ENCODE measurements at places on chromosomes 4 and X.

GRCh38 chr4:41346306-41347061 lies 89.8 kb downstream of the UCHL1 start:
- DNase-seq, result no peak

DNA sequence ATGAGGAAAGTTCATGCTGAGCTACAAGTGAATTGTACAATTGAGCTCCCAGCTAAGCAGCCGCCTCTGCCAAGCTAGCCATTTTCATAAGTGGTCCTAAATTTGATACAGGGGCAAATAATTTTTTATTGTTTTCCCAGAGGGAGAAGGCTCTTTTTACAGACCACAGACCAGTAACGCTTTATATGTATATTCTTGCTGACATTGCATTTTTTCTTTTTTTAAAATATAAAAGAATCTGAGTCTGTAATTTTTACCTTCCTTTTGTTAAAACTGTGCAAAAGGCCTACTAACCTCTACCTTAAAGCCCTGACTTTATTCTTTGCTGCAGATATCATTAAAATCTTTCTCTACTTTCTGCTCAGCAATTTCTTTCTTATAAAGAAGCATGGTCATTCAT lies 501.2 kb upstream of the INTU start:
- no peak for DNase-seq

DNA sequence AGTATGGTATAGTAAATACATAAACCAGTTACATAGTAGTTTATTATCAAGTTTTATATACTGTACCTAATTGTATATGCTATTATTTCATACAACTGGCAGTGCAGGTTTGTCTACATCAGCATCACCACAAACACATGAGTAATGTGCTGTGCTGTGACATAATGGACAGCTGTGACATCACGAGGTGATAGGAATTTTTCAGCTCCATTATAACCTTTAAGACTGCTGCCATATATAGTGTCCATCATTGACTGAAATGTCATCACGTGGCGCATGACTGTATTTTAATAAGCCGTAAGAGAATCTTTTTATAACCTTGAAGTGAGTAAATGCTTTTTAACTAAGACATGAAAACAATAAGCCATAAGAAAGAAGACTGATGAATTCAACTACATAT lies 44.8 kb upstream of the ANK2 start:
- no peak for DNase-seq

DNA sequence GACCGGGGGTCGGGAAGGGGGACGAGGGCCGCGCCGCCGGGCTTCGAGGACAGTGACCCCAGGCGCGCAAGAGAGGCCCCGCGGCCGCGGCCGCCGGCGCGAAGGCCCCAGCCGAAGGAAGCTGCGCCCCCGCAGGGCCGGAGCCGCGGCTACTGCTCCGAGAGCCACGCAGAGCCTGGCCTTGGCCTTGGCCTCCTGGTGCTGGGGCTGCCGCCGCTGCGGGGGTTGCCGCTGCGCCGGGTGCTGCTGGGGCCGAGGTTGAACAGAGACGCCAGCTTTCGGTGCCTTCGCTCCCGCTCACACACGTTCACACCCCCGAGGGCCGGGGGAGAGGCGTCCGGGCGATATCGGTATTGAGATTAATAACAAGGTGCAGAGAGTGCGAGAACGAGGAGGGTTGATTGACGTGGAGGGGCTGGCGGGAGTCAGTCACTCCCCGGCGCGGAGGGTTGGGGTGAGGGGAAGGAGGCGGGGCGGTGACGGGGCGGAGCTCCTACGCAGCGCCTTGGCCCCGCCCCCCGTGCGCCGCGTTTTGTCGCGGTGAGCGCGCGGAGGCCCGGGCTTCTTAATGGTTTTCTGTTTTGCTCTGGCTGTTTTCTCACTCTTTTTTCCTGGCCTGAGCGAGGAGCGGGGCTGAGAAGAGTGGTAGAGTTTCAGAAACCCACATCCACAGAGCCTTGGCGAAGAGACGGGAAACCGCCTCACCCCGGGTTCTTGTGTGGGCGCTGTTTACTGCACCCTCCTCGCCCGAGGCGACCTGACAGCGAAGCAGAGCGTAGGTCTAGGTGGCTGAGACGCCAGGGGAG lies 878 bp upstream of the CNOT6L start:
- peak; percentile 50 for DNase-seq

DNA sequence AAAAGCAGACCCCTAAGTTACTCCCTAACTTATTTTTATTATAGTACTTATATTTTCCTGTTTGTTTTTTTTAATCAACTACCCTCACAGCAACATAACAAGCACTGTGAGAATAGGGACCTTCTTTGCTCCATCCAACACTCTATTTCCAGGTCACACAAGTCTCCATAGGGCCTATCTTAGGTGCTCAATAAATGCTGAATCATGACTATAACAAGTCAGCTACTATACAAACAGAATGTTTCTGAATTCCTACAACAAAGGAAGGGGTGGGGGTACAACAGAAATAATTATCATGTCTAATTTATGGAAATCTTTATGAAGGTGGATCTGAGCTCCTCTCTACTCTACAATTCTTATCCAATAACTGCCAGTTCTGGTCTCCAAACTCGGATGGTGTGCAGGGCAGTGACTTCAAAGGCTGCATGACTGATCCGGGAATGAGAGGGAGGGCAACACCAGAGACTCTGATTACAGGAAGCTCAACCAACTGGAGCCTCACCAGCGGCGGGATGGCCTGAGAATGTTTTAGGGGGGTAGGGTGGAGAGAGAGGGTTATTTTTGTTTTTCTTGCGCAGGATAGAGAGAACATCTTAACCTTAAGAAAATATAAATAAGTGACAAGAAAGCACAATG lies 71.1 kb downstream of the HADH start:
- DNase-seq, result no peak

DNA sequence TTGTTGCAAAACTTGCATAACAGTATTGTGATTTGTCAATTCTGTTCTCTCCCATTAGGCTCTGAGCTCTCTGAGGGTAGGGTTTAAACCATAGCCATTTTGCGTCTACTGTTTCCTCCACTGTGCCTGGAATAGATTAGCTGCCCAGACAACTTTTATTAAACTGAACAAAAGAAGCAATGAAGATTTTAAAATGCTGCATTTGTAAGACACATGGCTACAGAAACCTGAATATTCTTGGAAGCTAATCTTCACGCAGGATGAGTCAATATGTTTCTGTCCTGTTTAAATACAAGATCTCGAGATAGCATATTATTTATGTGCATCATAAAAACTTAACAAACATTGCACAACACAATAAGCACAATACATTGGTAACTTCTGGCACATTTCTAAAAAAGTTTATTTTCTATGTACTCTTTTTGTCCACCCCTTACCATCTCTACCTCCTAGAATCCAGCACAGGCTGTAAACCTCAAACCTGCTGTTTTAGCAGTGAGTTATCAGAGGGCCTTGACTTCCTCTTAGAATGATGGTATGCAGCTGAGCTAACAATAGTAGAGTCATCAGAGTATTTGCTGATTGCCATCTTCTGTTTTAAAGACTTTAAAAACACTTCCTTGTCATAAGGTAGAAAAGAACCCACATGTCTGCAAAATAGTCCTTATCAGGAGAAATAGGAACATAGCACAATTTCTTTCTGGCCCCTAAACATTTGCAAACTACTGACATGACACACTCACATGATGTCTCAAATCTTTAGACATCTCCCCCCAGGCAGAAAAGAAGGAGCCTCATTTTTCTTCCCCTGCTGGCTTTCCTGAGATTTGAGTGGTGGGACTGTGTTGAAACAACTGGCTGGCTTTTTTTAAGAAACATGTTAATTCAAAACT lies 10.6 kb upstream of the CCNG2 start:
- DNase-seq, result no peak

DNA sequence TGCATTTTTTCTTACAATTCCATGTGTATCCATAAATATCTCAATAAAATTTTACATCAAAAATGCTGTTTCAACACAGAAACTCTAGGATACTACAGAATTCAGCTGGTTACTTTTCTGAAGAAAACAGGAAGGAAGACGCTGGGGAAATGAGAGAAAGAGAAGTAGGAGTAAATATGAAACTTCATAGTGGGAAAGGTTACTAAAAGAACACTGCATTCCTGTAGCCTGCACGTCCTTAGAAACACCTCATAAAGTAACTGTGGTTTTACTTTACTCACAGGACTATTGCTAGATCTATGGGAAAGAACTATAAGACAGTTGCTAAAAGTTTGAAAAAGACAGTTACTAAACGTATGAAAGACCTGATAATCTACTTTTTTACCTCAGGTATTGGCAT lies 23.1 kb downstream of the ATP11C start:
- no peak for DNase-seq

DNA sequence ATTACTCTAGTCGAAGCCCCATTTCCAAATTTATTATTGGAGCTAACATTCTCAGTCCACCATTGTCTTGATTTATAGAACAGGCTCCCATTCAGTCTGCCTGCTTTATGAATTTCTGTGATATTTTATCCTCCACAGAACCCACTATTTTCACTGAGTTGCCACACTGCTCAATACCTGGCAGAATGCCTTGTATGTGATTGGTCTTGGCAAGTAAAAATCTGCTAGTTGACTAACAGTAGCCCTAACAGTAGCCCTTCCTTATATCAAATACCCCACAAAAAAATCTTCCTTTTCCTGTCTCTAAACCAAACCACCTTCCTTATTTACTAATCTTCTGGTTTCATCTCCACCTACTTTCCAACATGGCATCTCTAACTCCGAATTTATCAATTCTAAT lies 82.6 kb downstream of the CHM start:
- DNase-seq, result no peak

- no peak for DNase-seq
Measured at GRCh38 chr4:915595-915994, 16.5 kb downstream of the GAK start.

DNA sequence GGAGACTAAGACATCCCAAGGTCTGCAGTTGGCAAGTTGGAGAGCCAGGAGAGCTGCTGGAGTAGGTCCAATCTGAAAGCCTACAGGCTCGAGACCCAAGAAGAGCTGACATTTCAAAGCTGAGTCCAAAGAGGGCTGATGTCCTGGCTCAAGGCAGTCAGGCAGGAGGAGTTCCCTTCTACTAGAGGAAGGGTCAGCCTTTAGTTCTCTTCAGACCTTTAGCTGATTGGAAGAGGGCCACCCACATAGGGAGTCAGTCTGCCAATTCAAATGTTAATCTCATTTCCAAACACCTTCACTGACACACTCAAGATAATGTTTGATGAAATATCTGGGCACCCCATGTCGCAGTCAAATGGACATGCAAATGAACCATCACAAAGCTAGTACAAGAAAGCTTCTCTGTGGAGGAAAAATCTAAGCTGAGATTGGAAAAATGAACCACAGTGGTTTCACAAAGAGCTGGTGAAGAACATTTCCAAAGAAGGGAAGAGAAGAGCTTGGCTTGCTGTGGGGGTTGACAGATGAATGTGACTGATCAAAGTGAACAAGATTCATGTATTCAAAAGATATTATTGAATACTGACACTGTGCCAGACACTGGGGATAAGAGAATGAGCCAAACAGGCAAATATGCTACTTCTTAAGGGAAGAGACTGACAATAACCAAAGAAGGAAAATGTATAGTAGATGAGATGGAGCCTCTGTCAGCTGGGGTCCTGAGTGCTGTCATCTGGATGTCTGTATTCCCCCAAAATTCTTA lies 61.2 kb downstream of the STK32B start:
- DNase-seq, result no peak

GRCh38 chr4:81620442-81620841 lies 148.7 kb upstream of the RASGEF1B start:
- DNase-seq, result no peak

- no peak for DNase-seq
Measured at GRCh38 chr4:73764513-73764912, 24.1 kb downstream of the CXCL8 start.

GRCh38 chr4:88006956-88007303 lies 505 bp upstream of the PKD2 start:
- no peak for DNase-seq

DNA sequence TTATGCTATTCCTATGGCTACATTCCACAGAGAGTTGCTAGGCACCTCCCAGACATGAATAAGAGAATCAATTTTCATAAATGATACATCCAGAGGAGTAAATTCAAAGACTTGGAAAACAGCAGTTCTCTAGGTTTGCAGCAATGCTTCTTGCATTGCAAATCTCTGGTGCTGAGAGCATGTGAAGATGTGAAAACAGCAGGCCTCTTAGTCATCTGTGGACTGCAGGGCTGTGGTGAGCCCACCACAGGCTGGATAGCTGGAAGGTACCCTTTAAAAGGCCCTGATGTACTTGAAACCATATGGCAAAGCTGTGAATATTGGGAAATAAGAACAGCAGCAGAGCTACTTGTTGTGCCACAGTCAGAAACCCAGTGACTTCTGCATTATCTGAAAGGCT lies 2135.9 kb downstream of the ARAP2 start:
- DNase-seq, result no peak

GRCh38 chr4:111579767-111580166 lies 565.5 kb upstream of the FAM241A start:
- DNase-seq, result no peak

DNA sequence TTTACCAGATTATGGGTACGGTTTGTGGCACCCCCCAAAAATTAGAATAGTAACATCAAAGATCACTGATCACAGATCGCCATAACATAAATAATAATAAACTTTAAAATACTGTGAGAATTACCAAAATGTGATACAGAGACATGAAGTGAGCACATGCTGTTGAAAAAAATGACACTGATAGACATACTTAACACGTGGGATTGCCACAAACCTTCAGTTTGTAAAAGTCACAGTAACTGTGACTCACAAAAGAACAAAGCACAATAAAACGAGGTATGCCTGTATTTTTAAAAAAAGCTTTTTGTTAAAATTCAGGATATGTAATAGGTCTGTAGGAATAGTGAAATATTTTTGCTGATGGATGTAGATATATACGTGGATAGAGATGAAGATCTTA lies 93.4 kb downstream of the TET2 start:
- no peak for DNase-seq

DNA sequence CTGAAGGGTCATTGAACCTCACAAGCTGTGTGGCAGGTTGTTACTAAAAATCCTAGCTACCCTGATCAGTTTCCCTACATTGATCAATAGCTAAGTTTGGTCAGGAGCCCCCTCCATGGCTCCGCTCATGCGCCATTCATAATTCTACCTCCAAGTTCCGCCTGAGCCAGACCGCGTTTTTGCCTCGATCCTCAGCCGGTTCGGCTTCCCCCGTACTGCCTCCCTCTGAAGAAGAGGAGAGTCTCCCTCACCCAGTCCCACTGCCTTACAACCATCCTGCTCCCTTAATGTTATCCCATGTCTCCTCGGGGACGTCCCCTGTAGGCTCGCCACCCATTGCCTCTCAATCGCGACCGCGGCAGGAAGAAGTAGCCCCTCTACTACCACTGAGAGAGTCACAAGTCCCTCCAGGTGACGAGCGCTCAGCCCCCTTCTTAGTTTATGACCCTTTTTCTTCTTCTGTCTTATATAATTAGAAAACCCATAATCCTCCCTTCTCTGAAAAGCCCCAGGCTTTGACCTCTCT lies 158.2 kb downstream of the DEFB131A start:
- DNase-seq, result no peak

All from DMS 273 treated with DMSO at 0.1 percent for 48 hours (cell line).